Mammary epithelial cell (primary cell): ENCODE measurements at places on chromosomes 16 and 17. TPM values are rescaled to one million over a fixed set of nuclear protein-coding genes. Genes with fewer than 3 reads are reported as not detected.

DNA sequence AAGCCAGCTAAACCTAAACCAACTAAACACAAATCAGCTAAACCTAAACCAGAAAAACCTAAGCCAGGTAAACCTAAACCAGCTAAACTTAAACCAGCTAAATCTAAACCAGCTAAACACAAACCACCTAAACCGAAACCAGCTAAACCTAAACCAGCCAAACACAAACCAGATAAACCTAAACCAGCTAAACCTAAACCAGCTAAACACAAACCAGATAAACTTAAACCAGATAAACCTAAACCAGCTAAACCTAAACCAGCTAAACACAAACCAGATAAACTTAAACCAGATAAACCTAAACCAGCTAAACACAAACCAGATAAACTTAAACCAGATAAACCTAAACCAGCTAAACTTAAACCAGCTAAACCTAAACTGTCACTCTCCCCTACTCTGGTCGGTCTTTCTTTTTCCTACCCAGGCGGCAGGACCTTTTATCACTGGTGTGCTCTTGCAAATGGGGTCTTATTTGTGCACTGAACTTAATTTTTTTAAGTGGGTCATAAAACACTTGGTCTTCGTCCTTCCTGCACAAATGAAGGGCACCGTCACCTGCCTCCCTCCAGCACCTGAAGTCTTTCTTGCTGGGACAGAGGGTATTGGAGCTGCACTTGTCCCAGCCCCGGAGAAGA, 7.2 kb downstream of the EVPL start:
- no peak for DNase-seq

DNA sequence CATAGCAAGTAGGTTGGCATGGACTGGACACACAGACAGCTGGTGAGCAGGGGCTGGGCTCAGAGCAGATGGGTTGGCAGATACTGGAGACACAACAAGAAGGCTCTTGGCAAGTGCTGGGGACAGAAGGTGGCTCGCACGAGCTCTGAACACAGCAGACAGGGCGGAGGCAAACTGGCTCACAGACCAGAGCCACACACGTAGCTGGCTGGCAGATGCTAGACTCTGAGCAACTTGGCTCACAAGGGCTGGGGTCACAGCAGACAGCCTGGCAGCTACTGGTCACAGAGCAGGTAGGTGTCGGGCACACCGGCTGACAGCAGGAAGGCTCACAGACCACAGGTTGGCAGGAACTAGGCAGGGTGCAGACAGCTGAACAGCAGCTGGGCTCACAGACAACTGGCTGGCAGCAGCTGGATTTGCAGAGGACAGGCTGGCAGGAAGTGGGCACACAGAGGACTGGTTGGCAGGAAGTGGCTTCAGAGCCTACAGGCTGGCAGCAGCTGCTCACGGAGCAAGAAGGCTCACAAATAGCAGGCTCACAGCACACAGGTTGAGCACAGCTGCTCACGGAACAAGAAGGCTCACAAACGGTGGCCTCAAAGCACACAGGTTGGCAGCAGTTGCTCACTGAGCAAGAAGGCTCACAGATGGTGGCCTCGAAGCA, 725 bp downstream of the KRTAP16-1 start:
- DNase-seq, result peak; percentile 34

DNA sequence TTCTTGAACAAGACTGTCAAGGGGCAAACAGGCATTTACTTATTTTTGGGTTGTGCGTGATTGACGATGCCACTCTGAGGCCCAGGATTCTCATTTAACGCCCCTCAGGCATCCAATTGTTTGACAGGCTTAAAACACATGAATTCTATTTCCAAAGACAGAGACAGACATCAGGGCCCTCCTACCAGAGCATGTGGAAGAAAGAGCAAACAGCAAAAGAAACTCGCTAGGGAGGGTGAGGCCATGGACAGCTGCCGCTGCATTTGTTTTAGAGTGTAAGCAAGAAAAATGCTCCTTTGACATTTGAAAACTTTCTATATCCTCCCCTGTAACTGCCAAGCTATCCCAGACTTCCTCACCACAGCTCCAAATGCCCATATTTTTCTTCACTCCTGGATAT, 410.1 kb downstream of the NPIPA8 start:
- no peak for DNase-seq

Gene BRIP1
- 4.5 and 13.2 TPM in 2 replicates for total RNA-seq

- DNase-seq, result no peak
Observed at GRCh38 chr16:77969861-77970260, 52.5 kb upstream of the CLEC3A start.

- DNase-seq, result no peak
Observed at GRCh38 chr16:19518388-19518787, 3.5 kb downstream of the GDE1 start.

DNA sequence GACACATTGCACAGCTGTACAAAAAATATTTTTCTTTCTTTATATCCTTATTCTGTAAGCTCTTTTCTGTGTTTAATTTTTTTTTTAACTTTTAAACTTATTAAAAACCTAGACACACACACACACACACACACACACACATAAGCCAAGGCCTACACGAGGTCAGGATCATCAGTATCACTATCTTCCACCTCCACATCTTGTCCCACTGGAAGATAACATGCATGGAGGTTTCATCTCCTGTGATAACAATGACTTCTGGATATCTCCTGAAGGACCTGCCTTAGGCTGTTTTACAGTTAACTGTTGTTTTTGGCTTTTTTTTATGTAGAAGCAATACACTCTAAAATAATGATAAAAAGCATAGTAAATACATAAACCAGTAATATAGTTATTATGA, 71.2 kb downstream of the TNRC6C start:
- no peak for DNase-seq

- no peak for DNase-seq
Observed at GRCh38 chr17:82113422-82113821, 15.4 kb upstream of the FASN start.

Gene NPIPA2
- total RNA-seq, result 0.67 TPM

GRCh38 chr17:18157354-18157985, 26.2 kb upstream of the ALKBH5 start:
- DNase-seq, result no peak

DNA sequence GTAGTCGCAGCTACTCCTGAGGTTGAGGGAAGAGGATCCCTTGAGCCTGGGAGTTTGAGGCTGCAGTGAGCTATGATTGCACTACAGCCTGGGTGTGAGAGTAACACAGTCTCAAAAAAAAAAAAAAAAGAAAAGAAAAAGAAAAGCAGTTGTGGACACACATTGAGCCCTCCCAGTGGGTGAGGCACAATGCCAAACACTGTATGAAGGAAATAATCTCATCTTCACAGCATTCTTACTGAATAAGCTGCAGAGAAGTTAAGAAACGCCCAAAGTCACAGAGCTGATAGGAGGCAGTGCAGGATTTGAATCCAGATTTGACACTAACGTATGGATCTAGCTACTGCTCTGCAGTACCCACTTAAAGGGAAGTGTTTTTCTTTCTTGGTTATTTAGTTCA, 5.9 kb upstream of the LYZL6 start:
- DNase-seq, result no peak

GRCh38 chr17:69043098-69043734, 17.5 kb downstream of the ABCA9 start:
- no peak for DNase-seq

DNA sequence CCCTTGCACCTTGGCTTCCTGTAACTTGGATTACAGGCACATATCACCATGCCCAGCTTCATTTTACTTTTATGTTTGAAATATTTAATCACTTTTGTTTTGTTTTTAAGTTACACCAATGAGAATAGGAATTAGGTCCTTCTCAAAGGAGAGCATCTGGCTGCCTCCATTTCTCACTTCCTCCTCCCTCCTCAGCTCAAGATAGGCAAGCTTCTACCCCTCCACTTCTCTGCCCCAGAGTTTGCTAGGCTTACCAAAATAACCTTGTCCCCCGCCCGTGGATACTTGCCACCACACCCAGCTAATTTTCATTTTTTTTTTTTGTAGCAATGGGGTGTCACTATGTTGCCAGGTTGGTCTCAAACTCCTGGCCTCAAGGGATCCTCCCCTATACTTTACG, 17.9 kb downstream of the GABARAPL2 start:
- no peak for DNase-seq

Gene STAC2
- total RNA-seq, result not detected in 2 replicates

DNA sequence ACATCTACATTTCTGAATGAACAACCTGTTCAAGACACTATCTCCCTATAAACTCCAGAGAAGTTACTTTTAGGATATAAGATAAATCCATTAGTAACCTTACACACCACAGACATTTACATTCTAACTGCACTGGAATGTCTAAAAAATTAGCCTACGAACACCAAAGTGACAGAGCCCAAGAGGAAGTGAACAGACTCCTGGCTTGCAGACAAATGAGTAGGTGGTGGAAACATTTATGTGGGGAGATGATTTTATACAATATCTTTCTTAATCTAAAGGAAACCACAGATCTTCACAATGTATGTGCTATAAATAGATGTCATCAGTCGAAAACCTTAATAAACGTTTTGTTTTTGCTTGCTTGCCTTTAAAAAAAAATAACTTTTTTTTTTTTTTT, 18.8 kb downstream of the ZNF652 start:
- peak; percentile 35 for DNase-seq

DNA sequence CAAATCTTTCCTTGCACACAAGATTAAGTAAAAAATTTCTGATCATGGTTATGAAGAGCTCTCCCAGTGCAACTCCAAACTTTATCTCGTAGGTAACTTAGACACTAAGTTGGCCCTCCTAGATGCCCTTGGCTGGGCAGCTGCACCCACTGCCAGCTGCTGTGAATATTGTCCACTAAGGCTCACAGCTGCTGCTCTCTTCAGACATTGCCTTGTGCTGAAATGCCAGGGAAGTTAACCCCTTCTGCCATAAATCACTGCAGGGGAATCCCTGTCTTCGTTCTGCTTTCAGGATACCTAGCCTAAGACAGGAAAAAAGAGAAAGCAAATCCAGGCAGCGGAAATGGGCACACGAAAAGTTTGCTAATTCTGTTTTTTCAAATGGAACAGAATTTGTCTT, 106.4 kb downstream of the IRX5 start:
- DNase-seq, result no peak

Gene WFIKKN2
- not detected for total RNA-seq

DNA sequence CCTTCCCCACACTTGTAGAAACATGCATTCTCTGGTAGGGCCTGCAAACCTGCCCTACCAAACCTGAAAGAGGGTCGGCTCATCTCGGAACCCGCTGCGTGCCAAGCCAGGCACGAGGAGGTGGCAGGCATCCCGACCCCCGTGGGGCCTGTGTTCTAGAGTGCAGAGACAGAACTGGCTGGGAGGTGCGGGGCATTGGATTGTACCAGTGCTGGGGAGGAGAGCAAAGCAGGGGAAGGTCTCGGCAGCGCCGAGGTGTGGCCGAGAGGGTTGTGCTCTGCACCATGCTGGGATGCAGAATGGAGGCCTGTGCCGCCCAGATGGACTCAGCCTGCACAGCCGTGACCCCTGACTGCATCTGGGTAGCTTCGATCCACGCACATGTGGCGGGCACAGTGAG, 17.8 kb upstream of the MC1R start:
- DNase-seq, result no peak

GRCh38 chr17:53837131-53837530, 14.4 kb downstream of the KIF2B start:
- no peak for DNase-seq

GRCh38 chr17:51164911-51165679, 1.1 kb upstream of the NME2 start:
- no peak for DNase-seq

- no peak for DNase-seq
Observed at GRCh38 chr17:76080768-76081287, 1.8 kb downstream of the ZACN start.

Gene KCNJ18
- total RNA-seq, result not detected

GRCh38 chr17:30375661-30376060, 3.1 kb upstream of the CPD start:
- no peak for DNase-seq

DNA sequence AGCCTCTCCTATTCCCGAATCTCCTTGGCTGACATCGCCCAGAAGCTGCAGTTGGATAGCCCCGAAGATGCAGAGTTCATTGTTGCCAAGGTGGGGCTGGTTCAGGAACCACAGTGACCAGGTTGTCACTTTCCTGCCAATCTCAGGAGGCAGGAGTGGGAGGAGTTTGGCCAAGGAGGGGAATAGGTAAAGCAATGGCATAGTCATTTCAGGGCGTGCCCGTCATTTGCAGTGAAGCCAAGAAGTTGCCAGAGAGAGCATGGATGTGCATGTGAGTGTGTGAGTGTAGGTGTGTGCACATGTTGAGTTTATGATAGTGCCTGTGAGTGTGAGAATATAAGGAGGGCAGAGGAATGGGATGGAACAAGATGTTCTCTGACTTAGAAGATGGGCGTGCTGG, 14.8 kb downstream of the PSMD3 start:
- no peak for DNase-seq

Gene CLEC18A
- 0.45 and 0.56 TPM in 2 replicates for total RNA-seq

DNA sequence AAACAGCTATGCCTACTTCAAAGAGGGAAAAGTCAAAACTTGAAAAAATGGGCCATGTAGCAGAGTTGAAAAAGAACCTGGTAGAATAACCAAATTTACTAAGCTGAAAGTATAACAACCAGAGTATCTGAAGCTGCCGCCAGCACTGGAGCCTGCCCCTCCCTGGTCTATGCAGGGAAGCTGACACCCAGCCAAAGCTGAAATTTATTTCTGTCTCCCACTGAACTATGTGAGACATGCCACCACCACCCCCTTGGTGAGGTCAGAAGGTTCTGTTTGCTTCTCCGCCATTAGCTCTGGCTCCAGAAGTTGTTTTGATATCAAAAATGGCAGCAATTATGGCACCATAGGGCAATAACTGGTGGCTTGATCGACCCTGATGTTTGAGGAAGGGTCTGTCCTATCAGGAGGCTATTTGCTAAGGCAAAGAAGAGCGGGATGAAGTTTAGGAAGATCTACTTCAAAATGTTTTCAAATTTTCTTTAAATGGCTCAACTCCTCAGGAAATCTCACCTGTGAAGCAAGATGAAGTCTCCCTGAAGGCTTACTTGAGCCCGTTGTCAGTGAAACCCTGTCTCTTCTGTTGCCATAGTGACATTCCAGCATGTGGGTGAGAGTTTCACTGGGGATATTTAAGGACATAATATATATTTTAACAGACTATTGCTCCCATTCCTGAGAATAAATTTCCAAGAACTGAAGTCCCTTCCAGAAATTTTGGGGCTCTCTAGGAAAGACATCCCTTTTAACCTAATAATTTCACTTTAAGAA, 122.0 kb downstream of the COPRS start:
- DNase-seq, result no peak

Gene ELMO3
- 25.8 TPM for total RNA-seq

Gene RNF112
- not detected for total RNA-seq

GRCh38 chr16:31055613-31056012, 18.4 kb downstream of the ZNF668 start:
- DNase-seq, result no peak

Gene TNP2
- not detected in 2 replicates for total RNA-seq

- peak; percentile 3 for DNase-seq
Observed at GRCh38 chr16:59597269-59597668, 863.2 kb upstream of the GOT2 start.

Gene HBA2
- not detected for total RNA-seq

Gene FAM171A2
- total RNA-seq, result 1.3 and 4.0 TPM in 2 replicates

DNA sequence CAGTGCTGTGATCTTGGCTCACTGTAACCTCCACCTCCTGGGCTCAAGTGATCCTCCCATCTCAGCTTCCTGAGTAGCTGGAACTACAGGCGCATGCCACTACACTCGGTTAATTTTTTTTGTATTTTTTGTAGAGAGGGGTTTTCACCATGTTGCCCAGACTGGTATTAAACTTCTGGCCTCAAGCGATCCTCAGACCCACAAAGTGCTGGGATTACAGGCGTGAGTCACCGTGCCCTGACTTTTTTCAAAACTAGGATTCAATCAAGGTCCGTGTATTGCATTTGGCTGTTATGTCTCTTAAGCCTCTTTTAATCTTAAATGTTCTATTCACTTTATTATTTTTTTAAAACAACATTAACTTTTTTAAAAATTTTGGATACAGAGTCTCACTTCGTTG, 4.3 kb upstream of the CCL22 start:
- no peak for DNase-seq

Gene KCNJ12
- total RNA-seq, result not detected
